ENCODE measurements at places on chromosomes 16 and 17.

DNA sequence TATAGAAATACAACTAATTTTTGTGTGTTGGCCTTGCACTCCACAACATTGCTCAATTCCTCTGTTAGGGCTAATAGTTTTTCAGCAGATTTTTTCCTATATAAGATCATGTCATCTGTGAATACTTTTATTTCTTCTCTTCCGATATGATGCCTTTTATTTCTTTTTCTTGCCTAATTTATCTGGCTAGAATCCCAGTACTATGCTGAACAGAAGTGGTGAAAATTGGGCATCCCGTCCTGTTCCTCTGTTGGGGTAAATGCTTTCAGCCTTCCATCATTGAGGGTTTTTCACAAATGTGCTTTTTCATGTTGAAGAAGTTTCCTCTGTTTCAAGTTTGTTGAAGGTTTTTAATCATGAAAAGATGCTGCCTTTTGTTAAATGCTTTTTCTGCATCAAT lies 22.7 kb upstream of the TNFRSF13B start:
- no peak for DNase-seq

GRCh38 chr16:57893559-57894389 lies 77.2 kb downstream of the CNGB1 start:
- peak; percentile 44 for DNase-seq

DNA sequence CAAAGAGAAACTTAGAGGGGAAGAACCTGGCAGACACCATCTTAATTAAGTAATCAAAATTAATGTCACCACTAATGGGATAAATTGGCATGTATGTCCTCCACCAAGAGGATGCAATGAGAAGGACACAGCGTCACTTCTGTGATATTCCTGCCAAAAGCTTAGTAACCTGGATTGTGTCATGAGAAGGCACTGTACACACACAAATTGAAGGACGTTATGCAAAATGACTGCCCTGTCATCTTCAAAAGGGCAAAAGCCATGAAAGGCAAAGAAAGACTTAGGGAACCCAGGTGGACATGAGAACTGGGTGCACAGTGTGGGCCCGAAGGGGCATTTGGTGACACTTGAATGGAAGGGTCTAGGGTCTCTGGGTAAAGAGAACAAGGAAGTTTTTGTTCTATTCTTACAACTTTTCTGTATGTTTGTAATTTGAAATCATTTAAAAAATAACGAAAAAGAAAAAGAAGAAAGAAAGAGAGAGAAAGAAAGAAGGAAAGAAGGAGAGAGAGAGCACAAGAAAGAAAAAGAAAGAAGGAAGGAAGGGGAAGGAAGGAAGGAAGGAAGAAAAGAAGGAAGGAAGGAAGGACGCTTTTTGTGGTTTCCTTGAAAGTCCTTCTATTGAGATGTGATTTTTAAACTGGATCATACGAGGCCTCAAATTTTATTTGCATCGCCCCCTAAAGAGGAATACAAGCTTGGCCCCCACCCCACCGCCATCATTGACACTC lies 4.0 kb upstream of the APOH start:
- no peak for DNase-seq

- no peak for DNase-seq
These were observed 815.5 kb downstream of the KCNJ18 start for GRCh38 chr17:22507823-22508222.

DNA sequence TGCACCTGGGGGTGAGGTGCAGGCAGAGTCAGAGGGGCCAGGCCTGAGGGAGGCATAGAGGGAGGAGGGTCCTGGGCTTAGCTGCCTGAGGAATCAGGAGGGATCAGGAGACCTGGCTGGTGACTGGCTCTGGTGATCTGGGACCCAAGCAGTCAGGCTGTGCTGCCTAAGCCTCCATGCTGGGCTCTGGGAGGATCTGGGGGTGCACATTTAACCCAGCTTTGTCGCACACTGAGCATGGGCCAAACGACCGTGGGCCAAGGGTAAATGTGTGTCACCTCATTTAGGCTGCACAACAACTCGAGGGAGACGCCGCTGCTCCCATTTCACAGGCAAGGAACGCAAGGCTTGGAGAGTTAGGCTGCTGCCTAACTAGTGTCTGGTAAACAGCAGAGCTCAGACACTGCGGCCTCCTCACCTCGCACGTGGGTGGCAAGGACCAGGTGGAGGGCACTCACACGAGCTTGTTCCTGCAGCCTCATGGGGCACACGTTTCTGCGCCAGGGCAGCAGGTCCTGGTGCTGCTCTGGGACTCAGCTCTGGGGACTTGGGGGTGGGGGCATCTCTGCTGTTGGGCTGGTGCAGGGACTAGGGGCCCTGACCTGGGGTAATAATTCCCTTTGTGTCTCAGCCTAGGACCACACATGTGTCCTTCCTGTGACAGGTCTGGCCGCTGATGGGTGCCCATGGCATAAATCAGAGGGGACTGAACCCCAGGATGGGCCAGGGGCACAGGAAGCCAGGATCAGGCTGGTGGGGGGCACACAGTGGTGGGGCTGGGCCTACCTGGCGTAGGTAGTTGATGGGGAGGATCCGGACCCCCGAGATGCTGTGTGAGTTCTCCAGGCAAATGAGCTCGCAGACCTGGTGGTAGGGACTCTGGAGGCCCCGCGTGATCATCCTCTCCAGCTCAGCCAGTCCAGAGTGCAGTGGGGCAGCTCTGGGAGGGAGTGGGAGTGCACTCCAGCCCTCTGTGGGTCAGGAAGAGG lies 18.7 kb downstream of the TMEM235 start:
- DNase-seq, result no peak

GRCh38 chr17:30344283-30345088 lies 10.6 kb upstream of the TMIGD1 start:
- DNase-seq, result peak; percentile 63

GRCh38 chr17:28733346-28733745 lies 4.8 kb downstream of the NEK8 start:
- DNase-seq, result no peak

DNA sequence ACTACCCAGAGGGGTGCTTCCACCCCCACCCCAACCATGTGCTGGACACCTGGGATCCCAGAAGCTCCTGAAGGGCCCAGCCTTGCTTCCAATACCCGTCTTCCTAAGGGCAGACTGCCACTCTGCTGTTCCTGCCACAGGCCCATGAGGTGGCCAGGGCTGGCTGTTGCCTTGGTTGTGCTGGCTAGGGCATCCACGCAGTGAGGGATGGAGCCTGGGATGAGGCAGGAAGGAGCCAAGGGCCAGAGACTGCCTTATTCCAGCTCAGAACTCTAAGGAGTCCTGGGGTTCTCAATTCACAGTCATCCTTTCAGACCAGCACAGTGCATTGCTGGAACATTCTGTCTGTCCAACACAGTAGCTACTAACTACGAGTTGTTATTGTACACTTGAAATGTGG lies 37.8 kb downstream of the BCO1 start:
- DNase-seq, result no peak

GRCh38 chr16:88310796-88311605 lies 71.8 kb upstream of the ZNF469 start:
- DNase-seq, result no peak

GRCh38 chr17:37060928-37061327 lies 112.2 kb downstream of the AATF start:
- DNase-seq, result no peak
